Inflammatory macrophage treated with lipopolysaccharide for 1 hour (primary cell): ENCODE measurements at places on chromosomes 6 and 20.

DNA sequence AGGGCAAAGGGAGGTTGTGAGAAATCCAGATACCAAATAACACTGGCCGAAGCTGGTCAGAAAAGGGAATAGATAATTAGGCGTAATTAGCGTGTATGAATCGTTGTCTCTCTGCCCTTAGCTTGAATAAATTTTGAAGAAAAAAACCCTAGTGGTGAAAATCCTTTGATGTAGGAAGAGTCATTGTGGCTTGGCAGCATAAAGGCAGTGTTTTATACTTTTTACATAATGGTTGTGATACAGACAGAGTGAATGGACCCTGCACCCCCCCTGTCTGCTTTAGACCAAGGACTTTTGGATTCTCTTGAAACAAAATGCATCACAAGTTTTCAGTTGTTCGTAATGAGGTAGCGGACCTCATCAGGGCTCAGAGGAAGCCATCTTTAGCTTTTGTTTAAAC is 126.5 kb downstream of the AFG1L start:
- no peak for DNase-seq

- peak; percentile 12 for DNase-seq
Measured at GRCh38 chr6:105424175-105424783, 21.4 kb upstream of the PREP start.

DNA sequence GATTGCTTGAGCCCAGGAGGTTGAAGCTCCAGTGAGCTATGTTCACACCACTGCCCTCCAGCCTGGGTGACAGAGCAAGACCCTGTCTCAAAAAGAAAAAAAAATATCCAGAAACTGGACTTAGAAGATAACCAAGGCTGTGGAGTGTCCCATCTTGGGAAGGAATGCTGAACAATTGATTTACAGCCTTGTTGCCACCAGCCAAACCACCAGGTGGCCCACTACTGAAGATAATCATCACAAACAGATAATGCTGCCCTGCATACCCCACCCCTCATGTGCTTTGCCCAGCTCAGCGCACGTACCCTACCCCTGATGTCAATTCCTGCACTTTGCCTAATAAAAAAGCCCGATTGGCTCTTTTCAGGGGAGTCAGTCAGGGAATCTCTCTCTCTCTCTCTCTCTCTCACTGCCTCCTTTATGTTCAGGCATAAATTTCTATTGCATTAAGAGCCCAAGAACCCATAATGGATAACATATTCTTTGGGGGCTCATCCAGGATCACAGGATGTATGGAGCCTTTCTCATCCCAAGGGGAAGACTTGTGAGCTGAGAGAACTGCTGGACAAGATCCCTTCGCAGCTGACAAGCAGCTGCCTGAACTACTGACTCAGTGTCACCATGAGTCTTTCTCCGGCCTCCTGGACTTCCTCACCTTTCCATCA is 166.4 kb downstream of the CD24 start:
- no peak for DNase-seq

DNA sequence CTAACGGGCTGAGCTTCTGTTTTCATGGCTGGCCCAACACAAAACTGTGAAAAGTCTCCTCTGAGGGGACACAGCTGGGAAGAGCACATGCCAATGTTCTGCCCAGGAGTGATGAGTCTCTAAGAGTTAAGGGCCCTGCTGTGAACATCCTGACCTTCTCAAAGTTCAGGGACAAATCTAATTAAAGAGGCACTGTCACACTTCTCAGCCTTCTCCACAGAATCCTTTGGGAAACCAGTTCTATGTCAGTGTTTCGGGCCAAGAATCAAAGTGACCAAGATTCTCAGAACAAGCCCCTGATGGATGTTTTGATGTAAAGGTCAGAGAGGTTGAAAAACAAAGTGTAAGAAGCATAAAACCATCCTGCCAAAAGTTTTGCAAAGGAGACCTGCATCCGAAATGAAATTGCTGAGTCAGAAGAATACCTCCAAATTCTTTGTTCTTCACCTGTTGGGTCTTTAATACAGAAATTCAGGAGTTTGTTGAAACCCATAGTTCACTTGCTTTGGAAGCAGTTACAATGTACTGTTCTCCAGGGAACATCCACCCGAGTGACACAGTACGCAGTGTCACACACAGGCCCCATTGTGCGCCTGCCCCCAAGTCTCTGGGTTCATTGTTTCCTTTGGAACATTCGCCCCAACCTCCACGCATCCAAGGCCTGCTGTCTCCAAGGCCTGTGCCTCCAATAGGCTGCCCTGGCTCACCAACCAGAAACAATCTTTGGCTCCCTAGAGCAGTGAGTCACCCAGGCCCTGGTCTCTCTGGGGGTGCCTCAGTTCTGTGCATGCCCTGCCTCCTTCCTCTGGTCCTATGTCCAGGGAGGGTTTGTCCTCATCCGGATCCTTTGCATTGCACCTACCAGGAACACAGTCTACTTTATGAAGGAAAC is 65.5 kb upstream of the QKI start:
- no peak for DNase-seq

- no peak for DNase-seq
Measured at GRCh38 chr20:1942486-1943274, 47.5 kb downstream of the SIRPA start.

- DNase-seq: no peak
Measured at GRCh38 chr6:42452171-42453030, 675 bp upstream of the TRERF1 start.

- DNase-seq: no peak
Measured at GRCh38 chr6:104402572-104402971, 457.1 kb downstream of the HACE1 start.

DNA sequence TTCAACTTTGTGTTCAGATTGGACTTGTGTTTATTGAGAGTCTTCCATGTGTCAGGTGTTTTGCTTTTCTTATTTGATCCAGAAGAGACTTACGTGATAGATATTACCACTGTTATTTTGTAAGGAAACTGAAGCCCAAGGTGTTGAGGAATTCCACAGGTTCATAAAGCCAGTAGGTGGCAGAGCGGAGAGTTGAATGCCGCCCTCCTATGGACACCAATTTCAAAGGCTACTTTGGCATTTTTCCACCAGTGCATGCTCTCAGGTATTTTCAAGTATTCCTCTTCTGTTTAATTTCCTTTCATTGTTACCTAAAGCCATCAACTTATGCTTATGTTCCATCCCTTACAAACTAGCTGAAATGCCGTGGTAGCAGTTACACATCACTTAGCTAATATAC is 14.0 kb upstream of the COL10A1 start:
- DNase-seq: no peak

DNA sequence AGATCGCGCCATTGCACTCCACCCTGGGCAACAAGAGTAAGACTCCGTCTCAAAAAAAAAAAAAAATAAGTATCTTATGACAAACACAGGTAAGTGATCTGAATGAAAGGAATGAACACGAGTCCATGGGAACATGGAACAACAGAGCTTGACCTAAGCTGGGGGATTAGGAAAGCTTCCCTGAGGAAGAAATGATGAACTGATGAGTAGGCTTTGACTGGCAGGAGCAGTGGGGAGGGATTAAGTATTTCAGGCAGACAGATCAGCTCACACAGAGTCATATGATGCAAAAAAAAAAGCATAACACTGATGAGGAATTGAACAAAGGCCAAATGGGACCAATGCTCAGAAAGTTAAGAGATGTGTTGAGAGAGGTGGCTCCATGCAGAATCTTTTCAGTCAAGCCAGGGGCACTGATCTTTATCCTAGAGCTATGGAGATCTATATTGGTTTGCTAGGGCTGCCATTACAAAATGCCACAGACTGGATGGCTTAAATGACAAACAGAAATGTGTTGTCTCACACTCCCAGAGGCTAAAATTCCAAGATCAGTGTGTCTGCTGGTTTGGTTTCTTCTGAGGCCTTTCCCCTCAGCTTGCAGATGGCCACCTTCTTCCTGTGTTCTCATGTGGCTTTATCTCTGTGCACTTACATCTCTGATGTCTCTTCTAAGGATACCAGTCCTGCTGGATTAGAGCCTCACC is 85.6 kb downstream of the ANKRD6 start:
- no peak for DNase-seq

- DNase-seq: no peak
Measured at GRCh38 chr6:126300126-126300525, 39.8 kb upstream of the CENPW start.

- no peak for DNase-seq
Measured at GRCh38 chr6:145332011-145332410, 403.3 kb downstream of the EPM2A start.

DNA sequence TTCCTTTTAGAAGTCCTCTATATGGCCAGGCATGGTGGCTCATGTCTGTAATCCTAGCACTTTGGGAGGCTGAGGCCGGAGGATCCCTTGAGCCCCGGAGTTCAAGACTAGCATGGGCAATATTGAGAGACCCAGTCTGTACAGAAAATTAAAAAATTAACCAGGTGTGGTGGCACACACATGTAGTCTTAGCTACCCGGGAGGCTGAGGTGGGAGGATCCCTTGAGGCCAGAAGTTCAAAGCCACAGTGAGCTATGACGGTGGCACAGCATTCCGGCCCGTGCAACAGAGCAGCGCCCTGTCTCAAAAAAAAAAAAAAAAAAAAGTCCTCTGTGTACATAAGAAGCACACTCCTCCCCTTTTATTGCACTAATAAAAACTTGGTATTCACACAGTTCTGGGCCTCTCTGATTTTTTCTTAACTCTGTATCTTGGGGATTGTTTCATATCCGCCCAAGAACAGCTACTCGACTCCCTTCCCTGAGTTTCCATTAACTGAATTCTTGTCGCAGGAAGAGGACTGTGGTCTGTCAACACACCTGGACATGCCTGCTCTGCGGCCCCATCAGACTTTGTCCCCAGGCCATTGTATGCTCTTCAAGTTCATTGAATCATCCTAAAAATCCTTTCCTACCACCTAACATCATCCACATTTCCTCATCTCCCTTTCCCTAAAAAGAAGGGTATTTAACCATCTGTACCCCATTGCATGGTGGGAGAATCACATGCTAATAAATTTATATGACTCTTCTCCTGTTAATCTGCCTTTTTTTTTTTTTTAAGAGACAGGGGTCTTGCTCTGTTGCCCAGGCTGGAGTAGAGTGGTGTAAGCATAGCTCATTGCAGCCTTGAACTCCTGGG is 25.9 kb upstream of the PPP1R3G start:
- no peak for DNase-seq

GRCh38 chr6:8337147-8337546 is 98.2 kb downstream of the SLC35B3 start:
- DNase-seq: no peak

- no peak for DNase-seq
Measured at GRCh38 chr6:148578489-148578814, 168.4 kb upstream of the UST start.

- DNase-seq: no peak
Measured at GRCh38 chr6:100846276-100846675, 34.9 kb downstream of the ASCC3 start.

DNA sequence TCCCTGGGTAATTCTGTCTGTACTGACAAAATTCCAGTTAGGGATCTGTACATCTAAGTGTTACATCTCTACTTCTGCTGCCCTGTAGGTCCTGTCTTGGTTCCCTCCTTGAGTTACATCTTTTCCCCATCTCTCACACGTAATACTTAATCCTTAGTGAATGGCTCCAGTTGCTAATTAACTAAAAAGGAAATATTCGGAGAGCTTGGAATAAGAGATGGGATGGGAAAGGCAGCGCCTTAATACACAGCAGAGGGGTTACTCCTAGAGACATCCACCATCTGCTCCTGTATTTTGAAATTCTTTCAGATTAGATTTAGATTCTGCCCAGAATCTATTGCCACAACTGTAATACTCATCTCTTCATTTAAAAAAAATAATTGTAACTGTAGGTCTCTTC is 384.0 kb downstream of the SAMD5 start:
- DNase-seq: no peak

DNA sequence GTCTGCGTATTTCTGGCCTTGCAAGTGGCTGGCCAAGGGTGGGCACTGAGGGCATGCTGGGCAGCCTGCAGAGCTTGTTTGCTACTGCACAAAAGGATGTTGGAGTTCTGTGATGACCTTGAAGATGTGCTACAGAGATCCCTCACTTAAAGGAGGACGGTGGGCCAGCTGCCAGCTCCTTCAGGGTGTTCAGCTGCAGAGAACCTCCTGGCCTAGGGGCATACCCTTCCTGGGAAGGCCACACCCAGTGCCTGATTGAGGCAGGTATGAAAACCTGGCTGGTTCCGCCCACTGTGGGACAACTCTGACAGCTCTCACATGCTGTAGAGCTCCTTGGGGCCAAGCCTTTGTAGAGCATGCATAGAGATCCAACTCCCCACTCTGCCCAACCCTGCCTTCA is 3.0 kb upstream of the KCNK17 start:
- no peak for DNase-seq

GRCh38 chr20:17898548-17898994 is 70.0 kb downstream of the SNX5 start:
- DNase-seq: peak; percentile 50

DNA sequence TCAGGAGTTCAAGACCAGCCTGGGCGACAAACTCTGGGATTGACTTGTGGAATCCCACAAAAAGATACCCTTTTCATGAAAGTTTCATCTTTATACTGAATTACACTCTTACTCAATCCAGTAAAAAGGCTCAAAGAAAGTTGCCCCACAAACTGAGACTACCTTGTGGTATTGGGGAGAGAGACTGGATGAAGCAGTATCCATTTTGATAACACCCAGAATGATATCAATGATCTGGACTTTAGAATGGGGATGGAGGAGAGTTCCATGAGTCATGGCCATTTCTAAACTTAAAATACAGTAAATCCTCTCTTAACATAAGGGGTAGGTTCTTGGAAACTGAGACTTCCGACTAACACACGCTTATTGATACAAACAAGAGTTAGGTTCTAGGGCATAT is 4.7 kb downstream of the STAU1 start:
- DNase-seq: no peak

GRCh38 chr6:34476447-34476846 is 10.6 kb downstream of the PACSIN1 start:
- DNase-seq: no peak

- no peak for DNase-seq
Measured at GRCh38 chr6:89643406-89643805, 4.9 kb upstream of the LYRM2 start.

DNA sequence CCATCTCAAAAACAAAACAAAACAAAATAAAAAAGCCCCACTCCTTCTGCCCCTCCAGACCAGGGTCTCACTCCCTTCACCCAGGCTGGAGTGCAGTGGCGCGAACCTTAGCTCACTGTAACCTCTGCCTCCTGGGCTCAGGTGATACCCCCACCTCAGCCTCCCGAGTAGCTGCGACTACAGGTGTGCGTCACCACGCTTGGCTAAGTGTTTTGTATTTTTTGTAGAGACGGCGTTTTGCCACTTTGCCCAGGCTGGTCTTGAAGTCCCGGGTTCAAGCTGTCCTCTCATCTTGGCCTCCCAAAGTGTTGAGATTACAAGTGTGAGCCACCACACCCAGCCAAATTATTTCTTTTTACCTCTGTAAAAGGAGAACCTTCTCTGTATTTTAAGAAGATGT is 110.1 kb downstream of the NCOA3 start:
- DNase-seq: no peak

- peak; percentile 31 for DNase-seq
Measured at GRCh38 chr20:35306931-35307517, 14.8 kb upstream of the FAM83C start.

GRCh38 chr20:56689318-56689717 is 60.2 kb downstream of the TFAP2C start:
- DNase-seq: no peak
